HCEC 1CT (cell line): ENCODE measurements at places on chromosomes 1 and 21.

- peak; percentile 84 for DNase-seq
Measured at GRCh38 chr1:232142403-232143314, 487.3 kb downstream of the SIPA1L2 start.

DNA sequence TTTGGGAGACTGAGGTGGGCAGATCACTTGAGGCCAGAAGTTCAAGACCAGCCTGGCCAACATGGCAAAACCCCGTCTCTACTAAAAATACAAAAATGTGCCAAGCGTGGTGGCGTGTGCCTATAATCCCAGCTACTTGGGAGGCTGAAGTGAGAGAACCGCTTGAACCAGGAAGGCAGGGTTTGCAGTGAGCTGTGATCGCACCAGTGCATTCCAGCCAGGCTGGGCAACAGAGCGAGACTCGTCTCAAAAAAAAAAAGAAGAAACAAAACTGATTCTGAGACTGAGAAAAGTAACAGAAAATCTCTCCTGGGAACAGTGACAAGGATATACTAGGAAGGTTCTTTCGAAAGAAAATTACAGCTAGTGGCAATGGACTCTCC, 20.9 kb downstream of the USP48 start:
- DNase-seq: no peak

DNA sequence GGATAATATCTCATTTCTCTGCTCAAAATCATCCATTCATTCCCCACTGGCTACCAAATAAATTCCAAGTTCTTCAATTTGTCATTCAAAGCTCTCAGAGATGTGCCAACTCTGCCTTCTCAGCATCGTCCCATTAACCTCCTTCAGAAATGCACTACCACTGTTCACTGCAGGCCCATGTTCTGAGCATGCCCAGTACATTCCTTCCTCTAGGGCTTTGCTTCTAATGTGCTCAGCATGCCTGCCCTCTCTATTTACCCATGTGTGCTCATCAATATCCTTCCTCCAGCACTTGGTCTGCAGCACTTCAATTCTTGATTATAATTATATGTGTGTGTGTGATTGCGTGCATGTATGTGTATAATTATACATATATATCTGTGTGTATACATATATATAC, 36.1 kb upstream of the RGS8 start:
- DNase-seq: peak; percentile 4

- no peak for DNase-seq
Measured at GRCh38 chr1:193451001-193451400, 264.6 kb upstream of the B3GALT2 start.

DNA sequence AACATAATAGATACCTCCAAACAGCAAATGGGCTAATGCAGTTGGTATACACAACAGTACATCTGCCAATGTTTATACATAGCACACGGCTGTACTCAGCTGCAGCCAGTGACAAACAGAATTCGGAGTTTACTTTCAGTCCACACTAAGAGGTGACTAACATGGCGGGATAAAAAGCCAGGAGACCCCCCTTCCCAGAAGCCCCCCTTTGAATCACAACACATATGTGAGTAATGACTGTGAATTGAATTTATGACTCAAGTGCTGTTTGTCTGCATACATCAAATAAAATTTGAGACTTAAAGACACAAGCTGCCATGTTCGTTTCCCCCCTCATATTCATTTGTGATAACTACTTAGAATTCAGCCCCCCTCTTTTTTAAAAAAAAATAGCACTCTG, 113.2 kb downstream of the RUNX1 start:
- DNase-seq: peak; percentile 28

DNA sequence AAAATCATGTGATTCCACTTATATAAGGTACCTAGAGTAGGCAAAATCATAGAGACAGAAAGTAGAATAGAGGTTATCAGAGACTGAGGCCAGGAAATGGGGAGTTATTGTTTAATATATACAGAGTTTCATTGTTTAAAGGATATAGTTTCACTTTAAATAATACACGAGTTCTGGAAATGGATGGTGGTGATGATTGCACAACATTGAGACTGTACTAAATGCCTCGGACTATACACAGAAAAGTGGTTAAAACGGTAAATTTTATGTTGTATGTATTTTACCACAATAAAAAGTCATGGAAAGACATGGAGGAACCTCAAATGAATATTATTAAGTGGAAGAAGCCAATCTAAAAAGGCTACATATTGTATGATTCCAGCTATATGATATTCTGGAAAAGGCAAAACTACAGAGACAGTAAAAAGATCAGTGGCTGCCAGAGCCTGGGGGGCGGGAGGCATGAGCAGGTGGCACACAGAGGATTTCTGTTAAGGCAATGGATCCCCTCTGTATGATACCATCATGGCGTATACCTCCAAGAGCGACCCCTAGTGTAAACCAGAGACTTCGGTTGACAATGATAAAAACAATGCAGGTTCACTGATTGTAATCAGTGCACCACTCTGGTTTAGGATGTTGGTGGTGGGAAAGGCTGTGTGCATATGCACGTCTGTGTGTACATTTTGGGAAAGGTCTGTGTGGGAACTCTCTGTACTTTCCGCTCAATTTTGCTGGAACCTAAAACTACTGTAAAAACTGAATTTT, 7.5 kb downstream of the C1orf198 start:
- DNase-seq: no peak

DNA sequence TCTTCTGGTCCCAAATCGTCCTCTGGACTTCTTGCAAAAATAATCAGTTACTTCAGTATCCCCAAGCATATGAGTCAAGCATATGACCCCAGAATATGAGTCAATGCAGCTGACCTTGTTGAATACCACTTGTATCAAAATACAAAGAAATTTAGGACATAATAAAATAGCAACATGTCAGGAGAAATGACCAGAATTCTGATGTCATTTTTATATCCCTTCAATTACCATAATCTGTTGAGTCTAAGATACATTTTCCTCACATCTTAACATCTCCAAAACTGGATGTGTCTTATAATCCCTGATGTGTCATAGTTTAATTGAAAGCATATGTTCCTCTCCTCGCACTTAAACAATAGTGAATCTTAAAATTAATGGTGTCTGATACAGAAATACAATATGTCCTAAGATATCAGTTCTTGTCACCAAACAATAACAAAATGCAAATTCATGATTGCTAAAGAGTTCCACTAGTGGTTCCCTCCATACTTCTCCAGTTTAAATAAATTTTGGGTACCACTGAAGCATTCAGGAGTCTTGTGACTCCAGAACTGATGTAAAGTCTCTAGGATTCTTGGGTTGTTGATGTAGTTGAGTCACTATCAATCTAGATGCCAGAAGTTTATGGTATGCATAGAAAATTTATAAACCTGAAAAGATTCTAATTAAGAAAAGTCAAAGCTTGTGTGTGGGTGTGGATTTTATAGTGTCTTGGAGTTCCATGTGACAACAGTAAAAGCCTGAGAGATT, 41.8 kb downstream of the KIFAP3 start:
- DNase-seq: peak; percentile 71

GRCh38 chr21:46551636-46552241, 53.1 kb downstream of the S100B start:
- DNase-seq: no peak

GRCh38 chr1:65175171-65176055, 27.4 kb downstream of the AK4 start:
- peak; percentile 28 for DNase-seq

DNA sequence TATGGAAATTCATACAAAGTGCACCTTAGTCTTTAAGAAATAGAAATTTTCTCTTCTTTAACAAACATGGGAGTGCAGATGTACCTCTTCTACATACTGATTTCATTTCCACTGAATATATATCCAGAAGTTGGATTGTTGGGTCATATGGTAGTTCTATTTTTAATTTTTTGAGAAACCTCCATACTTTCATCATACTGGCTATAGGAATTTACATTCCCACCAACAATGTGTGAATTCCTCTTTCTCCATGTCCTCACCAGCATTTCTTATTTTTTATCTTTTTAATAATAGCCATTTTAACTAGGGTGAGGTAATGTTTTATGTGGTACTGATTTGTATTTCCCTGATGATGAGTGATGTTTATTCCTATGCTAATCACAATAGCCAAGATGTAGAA, 87.5 kb downstream of the RGS2 start:
- DNase-seq: no peak

DNA sequence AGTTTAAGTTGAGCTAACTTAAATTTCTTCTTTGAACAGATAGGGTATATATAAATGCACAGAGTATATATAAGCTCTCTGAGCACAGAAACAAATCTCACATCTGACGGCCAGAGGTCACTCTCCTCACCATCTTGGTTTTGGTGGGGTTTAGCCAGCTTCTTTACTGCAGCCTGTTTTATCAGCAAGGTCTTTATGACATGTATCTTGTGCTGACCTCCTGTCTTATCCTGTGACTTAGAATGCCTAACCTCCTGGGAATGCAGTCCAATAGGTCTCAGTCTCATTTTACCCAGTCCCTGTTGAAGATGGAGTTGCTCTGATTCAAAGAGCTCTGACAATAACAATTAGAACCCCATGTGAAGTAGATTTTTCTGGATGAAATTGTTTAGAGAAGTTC, 1.6 kb upstream of the MOV10 start:
- no peak for DNase-seq

DNA sequence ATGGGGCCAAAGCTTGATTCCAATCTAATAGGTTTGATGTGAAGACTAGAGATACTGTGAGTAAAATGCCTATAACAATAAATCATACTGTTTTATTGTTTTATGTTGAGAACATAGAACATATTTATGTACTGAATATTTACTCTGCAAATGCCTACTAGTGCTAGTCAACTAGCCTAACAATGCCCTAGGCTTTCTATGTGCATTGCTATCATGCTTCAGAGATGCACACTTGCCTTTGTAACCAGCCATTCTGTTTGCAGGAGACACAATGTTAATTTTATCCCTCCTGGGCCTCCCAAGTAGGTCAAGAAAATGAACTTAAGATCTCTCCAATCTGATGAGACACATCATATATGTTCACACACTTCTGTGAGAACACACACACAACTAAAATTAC, 530.8 kb upstream of the BEND5 start:
- DNase-seq: no peak

GRCh38 chr1:47231301-47232186, 481 bp downstream of the TAL1 start:
- no peak for DNase-seq

GRCh38 chr1:229905031-229905545, 161.9 kb upstream of the GALNT2 start:
- no peak for DNase-seq

DNA sequence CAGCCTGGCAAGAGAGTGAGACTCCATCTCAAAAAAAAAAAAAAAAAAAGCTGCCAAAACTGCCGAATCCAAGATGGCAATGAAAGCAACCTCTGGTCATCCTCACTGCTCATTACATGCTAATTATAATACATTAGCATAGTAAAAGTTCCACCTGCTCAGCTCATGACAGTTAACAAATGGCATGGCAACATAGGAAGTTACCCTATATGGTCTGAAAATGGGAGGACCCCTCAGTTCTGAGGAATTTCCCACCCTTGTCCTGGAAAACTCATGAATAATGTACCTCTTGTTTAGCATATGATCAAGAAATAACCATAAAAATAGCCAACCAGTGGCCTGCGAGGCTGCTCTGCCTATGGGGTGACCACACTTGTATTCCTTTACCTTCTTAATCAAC, 93.1 kb upstream of the PGBD5 start:
- no peak for DNase-seq

- DNase-seq: no peak
Measured at GRCh38 chr1:23389837-23390321, 20.2 kb upstream of the ZNF436 start.

- no peak for DNase-seq
Measured at GRCh38 chr1:204902671-204903070, 32.0 kb downstream of the NFASC start.

DNA sequence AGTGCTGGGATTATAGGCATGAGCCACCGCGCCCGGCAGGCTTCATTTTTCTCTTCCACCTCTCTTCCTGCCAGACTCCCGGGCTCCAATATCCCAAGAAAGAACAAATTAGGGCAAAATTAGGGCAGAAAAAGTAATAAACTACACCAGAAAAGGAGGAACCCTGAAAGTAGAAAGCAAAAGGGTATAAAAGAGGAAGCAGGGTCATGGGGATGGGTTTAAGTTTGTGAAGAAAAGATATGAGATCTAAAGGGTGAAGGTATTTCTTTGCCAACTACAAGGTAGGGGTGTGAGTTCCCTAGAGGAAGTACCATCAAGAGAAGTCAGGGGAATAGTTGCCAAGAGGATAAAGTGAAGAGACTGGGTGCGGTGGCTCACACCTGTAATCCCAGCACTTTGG, 9.9 kb downstream of the PTPN22 start:
- DNase-seq: no peak

DNA sequence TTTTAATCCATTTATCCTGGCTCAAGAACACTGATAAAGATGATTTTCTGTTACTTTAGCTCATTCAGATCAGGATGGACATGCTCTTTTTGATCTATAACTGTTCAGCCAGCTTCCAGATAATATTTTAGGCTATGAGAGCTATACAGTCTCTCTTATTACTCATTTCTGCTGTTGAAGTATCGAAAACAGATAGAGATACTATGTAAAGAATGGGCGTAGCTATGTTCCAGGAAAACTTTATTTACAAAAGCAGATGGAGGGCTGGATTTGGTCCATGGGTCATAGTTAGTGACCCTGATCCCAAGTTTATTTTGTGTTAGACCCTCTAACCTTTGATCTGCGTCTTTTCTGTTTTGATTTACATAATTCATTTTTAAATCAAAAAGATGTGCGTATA, 78.8 kb upstream of the TENT5C start:
- no peak for DNase-seq

- DNase-seq: no peak
Measured at GRCh38 chr1:115670476-115671175, 28.9 kb downstream of the VANGL1 start.

- DNase-seq: no peak
Measured at GRCh38 chr21:41966872-41967621, 13.2 kb upstream of the C2CD2 start.

DNA sequence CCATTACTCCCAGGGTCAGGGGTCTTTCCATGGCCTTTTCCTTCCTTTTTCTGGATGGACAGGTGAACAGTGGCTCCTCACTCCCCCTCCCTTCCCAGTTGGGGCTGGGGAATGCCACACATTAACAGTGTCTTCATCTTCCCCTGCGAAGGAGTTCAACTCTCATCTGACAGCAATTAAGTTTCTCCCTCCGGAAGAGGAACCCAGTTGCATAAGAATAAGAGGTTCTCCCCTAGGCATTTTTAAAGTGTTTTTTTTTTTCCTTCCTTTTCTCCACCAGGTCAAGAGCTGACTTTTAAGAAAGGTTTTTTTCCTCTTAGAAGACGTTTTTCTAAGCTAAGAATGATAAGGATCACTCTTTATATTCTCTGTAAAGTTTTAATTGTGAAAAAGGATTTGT, 42.3 kb upstream of the FASLG start:
- no peak for DNase-seq

DNA sequence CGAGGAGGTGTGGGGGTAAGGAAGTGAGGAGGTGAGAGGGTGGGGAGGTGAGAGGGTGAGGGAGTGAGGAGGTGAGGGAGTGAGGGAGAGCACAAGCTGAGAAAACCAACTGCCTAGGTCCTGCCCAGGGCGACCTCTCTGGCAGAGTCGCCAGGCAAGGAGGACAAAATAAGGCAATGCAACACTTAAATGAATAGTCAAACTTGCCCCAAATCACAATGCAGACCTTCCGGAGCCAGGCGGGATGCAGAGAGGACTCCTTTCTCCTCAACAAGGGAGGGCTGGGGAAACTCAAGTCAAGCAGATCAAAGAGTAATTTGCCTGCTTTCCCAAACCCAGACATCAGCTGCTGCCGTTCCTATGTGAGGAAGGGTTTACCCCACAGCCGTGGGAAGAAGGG, 86.0 kb downstream of the CCDC185 start:
- no peak for DNase-seq

- DNase-seq: peak; percentile 5
Measured at GRCh38 chr1:114008480-114008941, 29.2 kb downstream of the OLFML3 start.
